CD4-positive, alpha-beta T cell (primary cell): ENCODE measurements at places on chromosomes 1 and 21.

DNA sequence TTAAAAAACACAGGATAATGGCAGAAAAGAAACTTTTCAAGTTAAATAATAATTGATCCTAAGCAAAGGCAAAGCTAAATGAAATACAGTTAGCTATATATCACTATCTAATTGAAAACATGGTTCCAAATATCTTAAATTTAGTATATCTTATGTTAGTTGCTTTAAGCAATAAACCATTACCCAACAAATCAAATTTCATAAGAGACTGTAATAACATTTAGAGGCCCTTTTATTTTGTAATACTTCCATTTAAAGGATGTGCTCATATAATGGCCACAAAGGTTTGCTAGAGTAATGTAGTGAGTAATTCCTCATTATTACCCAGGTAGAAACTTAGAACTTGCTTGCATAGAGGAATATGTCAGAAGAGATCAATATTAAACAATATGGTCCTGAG lies 32.3 kb downstream of the RPL5 start:
- DNase-seq: no peak

DNA sequence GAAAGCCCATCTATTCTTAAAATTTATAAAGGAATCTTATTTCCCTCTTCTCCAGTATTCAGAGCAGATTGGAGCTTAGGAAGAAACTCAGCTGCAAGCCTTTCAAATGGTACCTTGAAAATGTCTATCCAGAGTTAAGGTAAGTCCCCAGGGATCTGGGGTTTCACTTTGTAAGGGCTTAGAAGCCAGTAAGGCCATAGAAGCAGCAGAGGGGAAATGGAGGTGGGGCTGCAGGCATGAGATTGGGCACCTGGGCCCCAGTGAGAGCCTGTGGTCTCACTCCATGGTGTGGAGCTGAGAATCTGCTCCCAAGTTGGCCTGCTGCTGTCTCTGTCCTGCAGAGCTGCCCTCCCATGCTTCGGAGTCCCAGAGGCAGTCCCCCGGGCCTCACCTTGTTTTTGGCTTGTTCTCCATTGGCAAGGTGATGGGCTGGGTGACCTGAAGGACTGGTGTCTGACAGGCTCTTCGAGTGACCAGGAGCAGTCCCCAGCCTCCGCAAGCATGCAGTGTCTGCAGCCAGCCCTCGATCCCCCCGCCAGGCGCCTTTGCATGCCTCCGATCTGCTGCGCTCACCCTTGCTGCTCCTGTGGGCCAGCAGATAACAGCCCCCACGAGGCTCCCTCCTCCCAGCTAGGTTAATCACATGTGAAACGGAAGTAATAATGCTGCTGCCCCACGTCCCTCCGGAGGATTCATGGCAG lies 163.1 kb downstream of the PGBD5 start:
- DNase-seq: no peak

GRCh38 chr1:245953876-245954660 lies 553.0 kb downstream of the SMYD3 start:
- DNase-seq: no peak

DNA sequence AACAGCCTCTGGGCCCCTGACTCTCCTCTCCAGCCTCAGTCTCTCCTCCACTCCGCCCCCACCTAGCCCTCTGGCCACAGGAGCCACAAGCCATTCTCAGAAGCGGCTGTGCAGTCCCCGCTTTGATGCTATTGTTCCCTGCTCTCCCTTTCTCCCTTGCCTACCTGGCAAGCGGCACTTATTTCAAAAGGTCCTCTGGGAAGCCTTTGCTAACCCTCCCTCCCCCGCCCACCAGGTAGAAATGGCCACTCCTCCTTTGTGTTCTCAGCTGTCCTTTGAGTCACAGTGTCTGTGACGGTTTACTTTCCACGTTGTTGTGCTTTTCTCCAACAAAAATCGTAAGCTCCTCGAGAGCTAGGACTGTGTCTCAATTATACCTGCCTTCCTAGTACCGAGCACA lies 338.4 kb upstream of the PROX1 start:
- DNase-seq: no peak

GRCh38 chr1:63874278-63874880 lies 100.6 kb downstream of the ROR1 start:
- DNase-seq: no peak

DNA sequence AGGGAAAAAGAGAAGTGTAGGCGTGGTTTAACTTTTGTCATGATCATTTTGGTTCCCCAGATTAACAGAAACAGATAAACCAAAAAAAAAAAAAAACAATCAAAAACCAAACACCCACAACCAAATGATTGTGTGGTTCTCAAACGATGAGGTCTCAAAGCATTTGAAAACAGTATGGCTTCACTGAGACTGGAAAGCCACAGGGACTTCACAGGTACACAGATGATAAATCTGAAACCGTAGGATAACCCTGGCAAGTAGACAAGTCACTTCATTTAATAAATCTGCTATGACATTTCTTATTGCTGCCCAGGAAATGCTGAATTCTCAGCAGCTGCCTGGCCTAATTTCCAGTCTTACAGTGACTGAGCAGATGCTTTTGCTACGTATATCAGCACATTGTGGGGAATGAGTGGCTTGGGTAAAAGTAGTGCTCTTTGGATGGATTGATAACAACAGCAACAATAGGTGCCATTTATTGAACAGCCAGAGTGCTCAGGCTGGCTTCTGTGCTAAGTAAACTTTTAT lies 6.1 kb downstream of the ST6GALNAC3 start:
- no peak for DNase-seq

GRCh38 chr1:119308806-119309205 lies 59.8 kb upstream of the HAO2 start:
- DNase-seq: no peak

GRCh38 chr1:18637511-18637960 lies 6.9 kb downstream of the PAX7 start:
- no peak for DNase-seq

- peak; percentile 24 for DNase-seq
Observed at GRCh38 chr1:165408518-165408917, 36.4 kb downstream of the RXRG start.

- no peak for DNase-seq
Observed at GRCh38 chr1:96538883-96539282, 182.7 kb upstream of the PTBP2 start.

DNA sequence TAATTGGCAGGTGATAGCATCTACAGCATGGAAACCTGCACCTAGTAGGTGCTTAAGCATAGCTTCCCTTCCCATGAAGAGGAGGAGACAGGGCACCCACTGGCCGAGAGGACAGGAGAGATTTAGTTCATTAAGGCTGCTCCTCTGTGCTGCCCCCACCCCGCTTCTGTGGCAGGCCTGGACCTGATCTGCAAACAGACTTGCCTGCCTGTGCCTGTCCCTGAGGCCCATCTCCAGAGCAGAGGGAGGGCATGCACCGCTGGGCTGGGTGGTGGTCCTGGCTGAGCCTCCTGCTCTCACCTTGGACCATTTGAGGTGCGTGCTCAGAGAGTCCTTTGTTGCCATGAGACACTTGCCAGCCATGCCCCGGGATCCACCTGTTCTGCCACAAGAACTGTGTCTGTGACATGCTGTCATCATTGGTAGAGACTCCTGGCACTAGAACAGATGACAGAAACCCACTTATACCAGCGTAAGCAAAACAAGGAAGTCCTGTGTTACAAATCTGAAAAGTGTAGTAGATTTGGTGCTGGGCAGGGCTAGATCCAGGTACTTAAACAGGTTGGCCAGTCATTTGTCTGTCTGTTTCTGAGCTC lies 55.6 kb downstream of the PTPRF start:
- no peak for DNase-seq

DNA sequence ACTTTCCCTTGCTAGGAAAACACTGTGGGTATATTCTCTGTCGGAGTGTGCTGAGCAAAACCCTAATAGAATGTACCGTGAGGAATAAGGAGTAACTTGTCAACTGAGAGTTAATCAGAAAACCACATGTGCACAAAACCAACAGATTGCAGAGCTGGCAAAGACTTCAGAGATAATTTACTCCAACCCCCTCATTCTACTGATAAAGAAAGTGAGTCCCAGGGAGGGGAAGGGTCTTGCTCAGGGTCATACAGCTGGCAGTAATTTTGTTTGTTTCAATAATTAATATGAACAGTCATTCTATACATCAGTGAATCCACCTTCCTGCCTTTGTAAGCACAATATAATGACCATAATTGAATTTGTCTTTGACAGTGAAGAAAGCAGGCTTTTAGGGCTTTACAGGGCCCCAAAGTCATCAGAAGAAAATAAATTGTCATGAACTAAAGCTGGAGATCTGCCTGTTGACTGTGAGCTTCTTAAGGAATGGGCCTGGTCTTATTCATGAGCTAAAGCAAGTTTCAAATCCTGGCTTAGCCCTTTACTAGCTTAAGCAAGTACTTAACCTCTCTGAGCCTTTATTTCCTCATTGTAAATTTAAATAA lies 67.2 kb upstream of the HOOK1 start:
- no peak for DNase-seq

DNA sequence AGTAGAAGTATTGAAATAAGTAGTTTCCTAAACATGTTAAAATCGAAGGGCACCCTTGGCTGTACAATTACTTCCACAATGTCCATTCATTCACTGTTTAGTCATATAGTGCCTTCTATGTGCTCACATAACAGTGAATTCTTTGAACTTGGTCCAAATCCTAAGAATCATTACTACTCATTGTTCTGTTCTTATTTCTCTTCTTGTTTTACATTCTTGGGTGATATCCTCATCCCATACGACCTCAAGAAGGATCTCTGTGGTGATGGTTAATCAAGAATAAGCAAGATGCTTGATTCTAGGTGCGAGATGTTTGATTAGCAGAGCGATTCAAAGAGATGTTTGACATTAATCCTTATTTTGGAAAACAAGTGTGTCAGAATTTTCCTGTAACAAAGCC lies 667.4 kb upstream of the ZP4 start:
- no peak for DNase-seq

GRCh38 chr21:40471103-40471502 lies 375.9 kb downstream of the DSCAM start:
- no peak for DNase-seq

DNA sequence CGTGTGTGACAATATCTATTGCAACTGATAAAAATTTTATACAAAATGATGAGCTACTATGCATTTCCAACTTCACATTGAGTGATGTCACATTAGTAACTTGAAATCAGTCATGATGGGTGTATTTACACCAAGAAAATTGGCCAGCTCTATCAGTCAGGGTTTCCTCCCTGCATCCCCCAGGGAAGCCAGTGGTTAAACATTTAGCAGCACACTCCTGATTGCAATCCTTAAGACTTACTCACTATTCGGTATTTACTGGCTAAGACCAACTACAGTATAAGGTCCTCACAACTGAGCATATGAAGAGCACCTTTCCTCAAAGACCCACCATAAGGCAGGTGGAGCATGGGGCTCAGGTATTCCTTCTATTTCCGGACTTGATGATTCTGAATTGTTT lies 41.3 kb upstream of the PTGFRN start:
- no peak for DNase-seq

DNA sequence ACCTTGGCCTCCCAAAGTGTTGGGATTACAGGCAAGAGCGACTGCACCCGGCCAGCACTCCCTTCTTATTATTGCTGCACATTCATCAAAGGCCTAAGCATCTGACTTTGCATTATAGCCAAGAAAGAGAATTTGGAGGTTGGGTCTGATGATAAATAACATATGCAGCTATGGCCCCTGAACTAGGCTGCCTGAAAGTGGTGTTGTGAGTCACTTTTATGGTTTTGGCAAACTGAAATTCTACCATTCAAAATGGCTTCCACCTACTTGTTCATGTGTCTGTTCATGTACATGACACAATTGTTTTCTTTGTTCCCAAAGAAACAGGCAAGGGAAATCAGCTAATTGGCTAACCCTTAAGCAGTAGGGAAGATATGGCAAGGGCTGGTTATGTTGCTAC lies 25.0 kb upstream of the UAP1 start:
- DNase-seq: no peak

DNA sequence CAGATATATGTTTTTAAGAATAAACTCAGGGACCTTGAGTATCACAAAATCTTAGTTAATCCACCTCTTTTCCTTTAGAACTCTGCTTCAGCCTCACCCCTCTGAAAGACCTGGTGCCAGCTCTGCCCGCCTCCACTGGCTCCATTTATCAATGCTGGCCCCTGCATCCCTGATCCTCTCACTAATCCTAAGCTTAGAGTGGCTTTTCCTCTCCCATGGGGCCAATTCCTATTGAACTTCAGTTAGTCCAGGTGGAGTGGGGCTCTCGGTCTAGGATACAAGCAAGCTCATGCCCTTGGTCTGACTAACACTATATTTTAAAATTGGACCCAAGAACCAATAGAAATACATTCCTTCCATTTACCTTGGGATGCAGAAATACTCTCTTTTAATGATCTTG lies 87.0 kb downstream of the RGS7 start:
- DNase-seq: no peak

GRCh38 chr1:17239420-17239819 lies 9.5 kb upstream of the PADI3 start:
- DNase-seq: no peak

DNA sequence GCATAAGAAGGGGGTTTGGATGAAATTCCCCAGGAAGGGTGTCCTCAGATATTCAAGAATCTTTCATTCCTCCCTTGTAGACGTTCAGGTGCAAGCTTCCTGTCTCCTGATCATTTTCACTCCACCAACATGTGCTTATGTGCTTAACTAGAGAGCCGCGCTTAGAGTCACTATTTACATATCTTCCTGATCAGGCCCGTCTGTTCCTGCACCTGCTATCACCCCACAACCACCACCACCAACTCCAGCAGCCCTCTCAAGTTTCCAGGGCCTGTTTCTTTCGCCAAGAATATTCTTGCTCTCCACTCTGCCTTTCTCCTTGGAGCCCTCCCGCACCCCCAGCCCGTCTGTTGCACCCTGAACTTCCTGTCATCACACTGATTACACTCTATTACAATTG lies 113.4 kb downstream of the SPSB1 start:
- DNase-seq: no peak

GRCh38 chr1:201214461-201214860 lies 23.8 kb downstream of the IGFN1 start:
- no peak for DNase-seq

DNA sequence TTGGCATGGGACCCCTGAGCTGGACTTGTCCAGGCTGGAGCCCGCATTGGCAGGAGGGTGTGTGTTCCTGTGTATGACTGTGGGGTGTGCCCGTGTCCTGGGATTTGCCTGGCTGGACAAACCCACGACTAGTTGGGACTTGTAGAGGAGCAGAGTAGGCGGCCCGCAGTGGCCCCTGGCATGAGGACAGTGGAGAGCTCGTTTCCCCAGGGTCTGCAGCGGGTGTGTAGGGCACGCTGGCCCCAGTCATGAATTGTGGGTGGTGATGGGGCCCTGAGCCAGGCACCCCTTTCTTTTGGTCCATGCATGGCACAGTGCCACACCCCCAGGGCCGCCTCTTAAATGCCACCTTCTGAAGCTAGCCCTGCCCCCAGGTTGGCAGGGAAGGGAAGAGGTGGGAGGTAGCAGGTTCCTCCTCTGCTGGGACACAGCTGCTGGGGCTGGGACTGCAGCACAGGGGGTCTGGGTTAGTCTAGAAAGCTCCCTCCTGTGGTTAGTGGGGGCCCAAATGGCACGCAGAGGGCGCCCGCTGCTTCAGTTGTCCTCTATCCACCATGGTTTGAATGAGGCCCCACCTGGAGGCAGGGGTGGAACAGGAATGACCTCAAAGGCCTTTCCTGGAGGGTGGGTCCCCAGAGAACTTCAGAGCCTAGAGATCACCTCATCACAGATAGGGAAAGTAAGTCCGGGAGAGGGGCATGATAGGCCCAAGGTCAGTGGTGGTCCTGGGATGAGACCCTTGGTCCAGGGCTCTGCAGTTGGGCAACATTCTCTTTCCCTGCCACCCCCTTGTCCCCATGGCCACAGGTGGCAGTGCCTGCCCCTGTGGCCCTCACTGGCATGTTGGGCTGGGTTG lies 4.1 kb downstream of the CROCC start:
- DNase-seq: no peak
